ENCODE measurements at places on chromosomes 5 and 9.

- DNase-seq = no peak
Measured at GRCh38 chr5:127423173-127423798, 94.2 kb upstream of the PRRC1 start.

DNA sequence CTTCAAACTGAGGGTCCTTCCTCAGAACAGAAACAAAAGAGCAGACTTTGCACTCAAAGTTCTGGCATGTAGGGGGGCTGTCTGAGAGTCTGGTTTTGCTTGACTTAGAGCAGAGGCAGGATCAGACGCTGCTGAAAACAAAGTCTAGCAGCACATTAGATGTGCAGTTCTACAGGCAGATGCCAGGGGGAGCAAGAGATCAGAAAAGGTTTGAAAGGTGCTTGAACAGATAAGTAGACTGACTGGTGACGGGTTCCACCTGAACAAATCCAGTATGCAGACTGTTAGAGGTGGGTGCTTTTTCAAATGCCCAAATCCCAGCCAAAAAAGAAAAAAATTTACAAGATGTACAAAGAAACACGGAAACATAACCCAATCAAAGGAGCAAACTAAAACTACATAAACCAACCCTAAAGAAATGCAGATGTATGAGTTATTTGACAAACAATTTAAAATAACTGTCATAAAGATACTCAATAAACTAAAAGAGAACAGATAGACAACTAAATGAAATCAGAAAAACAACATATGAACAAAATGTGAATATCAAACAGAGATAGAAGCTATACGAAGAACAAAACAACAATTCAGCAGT is 194.7 kb upstream of the FREM1 start:
- DNase-seq = peak; percentile 68

DNA sequence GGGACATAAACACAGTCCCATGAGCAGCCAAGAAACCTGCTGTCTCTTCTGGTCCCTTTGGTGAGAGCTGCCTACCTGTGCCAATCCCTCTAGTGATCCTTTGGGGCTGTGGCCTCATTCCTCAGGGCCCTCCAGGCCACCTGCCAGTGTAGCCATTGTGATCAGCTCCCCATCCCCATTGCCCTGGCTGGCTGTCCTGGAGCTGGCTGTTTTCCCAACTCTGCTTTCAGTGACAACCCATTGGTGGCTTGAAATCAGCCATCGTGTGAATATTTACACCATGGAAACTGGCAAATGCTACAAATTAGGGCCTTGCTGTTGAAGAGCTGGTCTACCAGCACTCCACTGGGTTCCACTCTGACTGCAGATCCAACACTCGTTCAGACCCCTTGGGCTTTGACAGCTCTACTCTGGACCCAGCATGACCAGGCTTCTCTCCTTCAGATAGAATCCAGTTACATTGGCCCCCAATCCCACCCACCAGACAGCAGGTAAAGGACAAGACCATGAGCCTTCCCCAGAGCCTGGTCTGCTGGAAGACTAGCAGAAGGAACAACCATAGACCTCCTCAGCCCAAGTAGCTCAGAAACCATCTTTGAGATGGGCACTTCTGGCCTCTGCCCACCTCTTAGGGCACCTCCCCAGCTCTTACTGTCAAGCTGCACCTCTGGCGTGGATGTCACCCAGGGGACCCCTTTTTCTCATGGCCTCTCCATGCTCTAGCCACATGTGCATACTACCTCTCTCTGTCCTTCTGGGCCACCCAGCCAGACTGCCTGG is 69.2 kb upstream of the NEK6 start:
- no peak for DNase-seq

GRCh38 chr9:71737455-71737854 is 30.9 kb downstream of the CEMIP2 start:
- no peak for DNase-seq

DNA sequence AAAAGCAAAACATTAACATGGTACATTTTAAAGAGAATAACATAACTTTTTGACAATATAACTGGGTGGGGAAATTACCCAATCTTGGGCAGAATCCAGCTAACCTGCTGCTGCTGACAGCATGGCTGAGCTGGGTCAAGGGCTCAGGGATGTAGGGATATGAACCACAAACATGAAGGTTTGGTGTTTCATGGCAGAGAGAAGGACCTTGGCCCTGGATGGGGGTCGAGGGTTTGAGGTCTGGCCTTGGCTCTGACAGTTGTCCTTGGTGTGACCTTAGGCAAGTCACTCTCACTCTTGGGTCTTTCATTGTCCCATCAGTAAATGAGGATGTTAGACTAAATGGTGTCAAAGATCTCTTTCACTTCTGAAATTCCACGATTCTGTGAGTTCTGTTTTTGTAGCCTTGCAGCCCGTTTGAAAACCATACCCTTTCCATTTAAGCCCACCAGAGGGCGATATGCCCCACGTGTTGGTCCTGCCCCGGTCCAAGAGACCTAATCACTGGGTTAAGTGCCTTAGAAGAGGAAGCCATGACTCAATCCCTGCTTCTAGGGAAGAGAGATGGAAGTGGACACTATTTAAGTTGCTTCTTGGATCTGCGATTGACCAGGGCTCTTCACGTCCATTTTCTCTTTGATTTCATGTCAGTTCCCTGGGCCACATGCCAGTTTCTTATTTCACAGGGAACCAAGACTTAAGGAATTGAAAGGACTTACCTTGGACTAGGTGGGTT is 56.8 kb upstream of the TEX48 start:
- peak; percentile 77 for DNase-seq

DNA sequence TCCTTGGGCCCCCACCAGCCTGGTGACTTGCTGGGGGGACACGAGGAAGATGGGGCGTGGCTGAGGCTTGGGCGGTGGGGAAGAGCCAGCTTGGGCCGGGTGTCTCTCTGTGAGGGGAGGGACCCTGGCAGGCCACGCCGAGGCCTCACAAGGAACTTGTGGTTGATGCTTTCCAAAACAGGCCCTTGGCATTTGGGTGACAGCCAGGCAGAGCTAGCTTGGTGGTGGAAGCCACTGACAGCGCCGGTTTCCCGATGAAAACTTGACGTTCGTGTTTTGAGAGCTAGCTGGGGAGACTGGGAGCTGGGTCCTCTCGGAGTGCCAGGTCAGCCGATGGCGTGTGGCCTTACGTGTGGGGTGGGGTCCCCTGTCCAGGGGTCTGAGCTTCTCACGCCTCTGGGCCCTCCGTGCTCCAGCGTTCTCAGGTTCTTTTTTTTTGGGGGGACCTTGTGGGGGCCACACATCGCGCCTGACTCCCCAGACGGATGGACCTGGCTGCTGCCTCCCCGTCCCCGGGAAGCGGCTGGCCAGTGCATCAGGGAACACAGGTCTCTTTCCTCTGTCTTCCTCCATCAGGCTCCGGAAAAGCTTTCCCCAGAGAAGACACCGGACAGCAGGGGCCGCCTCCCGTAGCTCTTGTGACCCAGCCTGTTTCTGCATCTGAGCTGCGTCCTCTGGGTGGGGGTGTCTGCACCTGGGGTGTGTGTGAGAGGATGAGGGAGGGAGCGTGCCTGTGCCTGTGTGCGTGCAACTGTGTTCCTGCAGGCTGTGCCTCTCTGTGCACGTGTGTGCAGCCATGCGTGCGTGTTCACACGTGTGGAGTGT is 129.3 kb upstream of the LPCAT1 start:
- peak; percentile 23 for DNase-seq

DNA sequence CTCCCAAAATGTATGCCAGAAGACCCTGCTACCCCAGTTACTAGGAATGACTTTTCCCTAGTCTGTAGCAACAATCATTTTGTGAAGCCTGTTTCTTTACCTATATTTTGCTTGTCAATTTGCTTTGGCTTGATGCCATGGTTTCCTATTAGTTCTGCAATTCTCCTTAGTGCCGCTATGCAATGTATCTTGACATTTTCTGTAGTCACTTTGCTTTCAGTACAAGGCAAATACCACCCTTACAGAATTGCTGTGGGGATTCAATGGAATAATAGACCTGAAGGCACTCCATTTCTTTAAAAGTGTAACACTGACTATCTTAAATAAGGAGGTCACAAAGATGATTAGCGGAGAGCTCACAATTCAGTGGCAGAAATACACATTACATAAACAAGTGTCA is 291.1 kb downstream of the NR2F1-AS1 start:
- no peak for DNase-seq

- DNase-seq = no peak
Measured at GRCh38 chr5:173575985-173576384, 40.5 kb downstream of the BOD1 start.

- no peak for DNase-seq
Measured at GRCh38 chr5:175357995-175358394, 86.0 kb downstream of the DRD1 start.

DNA sequence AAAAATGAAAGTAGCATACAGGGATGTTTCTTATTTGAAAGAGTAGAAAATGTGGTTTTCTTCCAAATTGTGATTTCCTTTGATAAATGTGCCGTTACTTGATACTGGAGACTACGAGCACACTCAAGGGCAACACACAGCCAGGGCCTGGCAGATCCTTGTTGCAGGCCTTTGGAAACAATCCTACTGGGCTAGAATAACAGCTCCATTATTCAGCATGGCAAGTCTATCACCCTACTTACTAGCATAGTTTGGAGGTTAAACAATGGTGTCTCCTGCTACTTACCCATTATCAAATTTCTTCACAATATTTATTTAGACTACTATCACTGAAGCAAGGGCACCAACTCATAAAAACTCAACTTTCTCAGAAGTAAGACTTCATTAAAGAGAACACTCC is 140.8 kb upstream of the ZNF608 start:
- no peak for DNase-seq

GRCh38 chr5:6279607-6280006 is 98.7 kb downstream of the MED10 start:
- DNase-seq = no peak

- DNase-seq = no peak
Measured at GRCh38 chr5:93573354-93574351, 7.4 kb downstream of the NR2F1-AS1 start.
